ENCODE measurements at places on chromosomes 11 and 22.

DNA sequence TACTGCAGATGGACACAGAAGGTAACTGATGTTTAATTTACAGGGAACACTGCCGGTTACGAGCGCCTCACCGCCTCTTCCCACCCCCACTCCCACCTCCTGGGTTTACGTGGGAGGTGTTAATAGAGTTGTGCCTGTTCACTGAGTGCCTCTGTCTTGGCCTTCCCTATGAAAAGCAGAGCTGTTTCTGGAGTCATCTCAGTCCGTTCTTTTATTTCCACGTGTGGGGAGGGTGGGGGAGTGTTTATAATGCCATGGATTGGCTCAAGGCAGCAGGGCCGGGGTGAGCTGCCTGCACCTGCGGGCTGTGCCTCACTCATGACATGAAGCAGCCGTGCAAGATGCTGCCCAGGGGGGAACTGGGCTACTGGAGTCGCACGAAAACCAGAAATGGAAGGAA lies 322.7 kb downstream of the CADM1 start:
- no peak for DNase-seq

GRCh38 chr11:94533696-94534630 lies 9.8 kb upstream of the FUT4 start:
- DNase-seq, result no peak

DNA sequence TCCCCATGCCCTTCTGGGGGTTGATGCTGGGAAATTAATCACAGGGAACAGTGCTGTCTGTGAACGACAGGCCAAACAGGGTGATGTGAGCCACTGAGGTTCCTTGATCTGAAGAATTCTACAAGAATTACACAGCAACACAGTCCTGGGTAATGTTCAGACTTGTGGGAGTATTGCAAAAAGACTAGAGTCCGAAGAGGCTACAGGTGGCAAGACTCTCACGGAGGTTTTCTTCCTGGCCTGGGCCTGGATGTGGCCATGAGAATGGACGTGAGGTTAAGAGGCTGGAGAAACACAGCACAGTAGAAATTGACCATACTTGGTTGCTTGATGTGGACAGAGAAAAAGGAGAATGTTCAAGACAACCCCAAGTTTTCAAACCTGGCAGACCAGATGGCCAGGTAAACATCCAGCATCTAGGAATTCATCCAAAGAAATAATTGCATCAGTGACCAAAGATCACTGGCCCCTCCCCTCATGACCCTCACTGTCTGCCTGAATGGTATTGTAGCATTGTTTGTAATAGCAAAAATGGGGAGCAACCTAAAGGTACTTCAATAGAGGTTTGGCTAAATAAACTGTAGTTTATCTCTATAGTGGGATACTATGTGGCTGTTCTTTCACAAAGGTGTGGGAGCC lies 70.8 kb downstream of the COMMD9 start:
- DNase-seq, result no peak

GRCh38 chr22:26453812-26454500 lies 24.9 kb downstream of the ASPHD2 start:
- no peak for DNase-seq

GRCh38 chr11:70913715-70914231 lies 338.6 kb downstream of the SHANK2 start:
- peak; percentile 55 for DNase-seq

GRCh38 chr11:70611821-70612220 lies 213.5 kb downstream of the CTTN start:
- DNase-seq, result no peak

GRCh38 chr11:27696961-27697360 lies 3.3 kb downstream of the BDNF start:
- DNase-seq, result no peak

Measured in NCI-H1694 treated with DMSO at 0.1 percent for 48 hours (cell line).